ENCODE measurements at places on chromosomes 5 and 9. TPM values are rescaled to one million over a fixed set of nuclear protein-coding genes. Genes with fewer than 3 reads are reported as not detected.

Gene CER1
- total RNA-seq: not detected

Gene MVB12B
- total RNA-seq: 42.2 TPM

Gene TENT4A
- 26.3 TPM for total RNA-seq

Gene ACSL6
- 4.3 TPM for total RNA-seq

Gene DOCK8
- total RNA-seq: 222 TPM

Gene SPINK7
- not detected for total RNA-seq

Gene OBP2B
- not detected for total RNA-seq

Gene SCGB3A2
- not detected for total RNA-seq

Gene IFNA21
- total RNA-seq: not detected

Gene MARVELD2
- total RNA-seq: 1.1 TPM

Gene GZMA
- total RNA-seq: 29.6 TPM

Gene SMC5
- total RNA-seq: 39.9 TPM

Gene SUSD3
- total RNA-seq: 49.0 TPM

Gene GADD45G
- 2.6 TPM for total RNA-seq

Gene CCDC171
- total RNA-seq: 4.0 TPM

Gene RMRP
- total RNA-seq: 5,541 TPM

Gene TSLP
- total RNA-seq: 1.1 TPM

Gene GAPT
- 30.4 TPM for total RNA-seq

Gene TUSC1
- total RNA-seq: 6.8 TPM

Gene MYMK
- total RNA-seq: not detected

Gene ZNG1F
- total RNA-seq: 17.6 TPM

Gene PHF24
- total RNA-seq: 0.17 TPM

Gene OR1J2
- total RNA-seq: not detected

Gene LCN12
- 9.9 TPM for total RNA-seq

Gene PCDHB10
- total RNA-seq: 0.79 TPM

Gene NXNL2
- total RNA-seq: not detected
